ENCODE measurements at places on chromosomes 7 and 10.

- DNase-seq: no peak
Observed at GRCh38 chr10:101018118-101018599, 12.8 kb downstream of the PDZD7 start.

DNA sequence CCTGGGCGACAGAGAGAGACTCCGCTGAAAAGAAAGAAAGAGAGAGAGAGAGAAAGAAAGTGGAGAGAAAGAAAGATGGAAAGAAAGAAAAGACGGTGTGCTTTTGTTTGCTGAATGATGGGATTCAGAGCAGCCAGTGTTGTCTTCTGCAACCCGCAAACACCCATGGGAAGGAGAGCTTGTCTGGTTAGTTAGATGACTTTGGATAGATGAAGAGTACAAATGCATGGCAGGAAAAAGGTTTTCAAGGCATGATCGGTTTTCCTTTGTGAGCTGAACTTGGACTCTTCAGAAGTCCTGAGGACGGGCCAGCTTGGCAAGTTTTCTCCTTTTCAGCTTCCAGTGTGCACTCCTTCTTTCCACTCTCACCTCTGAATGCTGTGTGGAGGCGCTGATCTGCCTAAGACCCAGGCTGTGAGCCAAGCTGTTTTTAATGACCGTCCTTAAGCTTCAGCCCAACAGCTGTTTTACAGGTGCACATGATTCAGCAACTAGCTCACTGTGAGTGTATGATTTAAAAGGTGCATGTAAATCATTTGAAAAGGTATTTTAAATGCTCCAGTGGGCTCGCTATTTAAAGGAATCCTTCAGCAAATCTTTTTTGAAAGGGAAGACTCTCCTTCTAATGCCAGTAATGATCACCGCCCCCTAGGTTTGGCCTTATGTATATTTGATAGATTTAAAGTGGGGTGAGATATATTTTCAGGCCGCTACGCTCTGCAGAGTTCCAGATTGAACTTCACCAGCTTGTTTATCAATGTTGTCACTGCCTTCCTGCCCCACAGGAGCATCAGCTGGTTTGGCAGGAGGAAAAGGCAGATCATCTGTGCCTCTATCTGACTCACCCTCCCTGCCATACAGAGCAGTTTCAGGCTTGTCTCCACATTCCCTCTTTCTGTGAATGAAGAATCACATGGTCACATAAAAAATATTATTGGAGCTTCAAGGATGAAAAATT is 115.0 kb downstream of the PLXDC2 start:
- no peak for DNase-seq

DNA sequence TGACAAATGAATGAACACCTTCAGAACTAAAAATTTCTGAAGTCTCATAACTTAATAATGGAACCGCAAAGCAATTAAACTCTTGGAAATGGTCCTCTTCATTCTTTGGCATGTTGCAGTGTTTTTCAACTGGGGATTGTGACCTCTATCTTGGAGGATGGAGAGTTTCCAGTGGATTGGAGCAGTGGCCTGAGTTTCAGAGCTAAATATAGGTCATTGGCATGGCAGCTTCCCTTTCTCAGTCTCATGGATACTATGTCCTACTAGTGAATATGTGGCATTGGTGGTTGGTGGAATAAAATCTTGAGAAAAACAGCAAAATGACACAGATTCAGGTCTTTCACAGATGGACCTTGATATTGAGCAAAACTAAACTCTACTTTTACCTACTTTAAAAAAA is 24.1 kb upstream of the EPC1 start:
- DNase-seq: no peak

- DNase-seq: no peak
Observed at GRCh38 chr7:86925221-86925620, 134.2 kb downstream of the ELAPOR2 start.

DNA sequence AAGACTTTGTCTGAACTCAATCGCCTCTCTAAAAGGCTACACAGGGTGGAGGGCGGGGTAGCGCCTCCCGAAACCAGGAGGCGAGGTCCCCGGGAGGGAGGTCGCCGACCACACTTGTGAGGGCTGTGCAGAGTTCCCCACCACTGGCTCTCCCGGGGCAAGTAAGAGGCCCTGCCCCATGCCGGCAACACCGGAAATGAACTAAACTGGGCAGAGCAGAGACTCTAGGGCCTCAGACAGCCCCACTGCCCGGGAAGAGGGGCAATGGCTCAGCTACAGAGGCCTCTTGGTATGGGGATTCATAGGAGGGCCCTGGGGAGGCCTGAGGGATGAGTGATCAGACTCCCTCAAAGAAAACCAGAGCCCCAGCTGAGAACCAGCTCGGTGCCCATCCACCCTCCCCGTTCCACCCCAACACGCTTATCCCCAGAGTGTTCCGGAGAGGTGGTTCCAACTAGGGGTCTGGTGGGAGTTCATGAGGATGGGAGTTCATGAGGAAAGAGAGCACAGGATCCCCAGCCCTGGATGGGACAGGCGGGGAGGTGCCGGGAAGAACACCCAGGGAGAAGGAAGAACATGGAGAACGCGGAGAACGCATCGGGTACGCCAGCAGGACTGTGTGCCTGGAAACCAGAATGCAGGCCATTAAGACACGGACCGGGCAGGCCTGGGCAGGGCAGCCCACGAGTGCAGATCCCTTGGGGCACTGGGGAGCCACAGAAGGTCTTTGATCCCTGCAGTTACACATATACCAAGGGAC is 89.4 kb upstream of the MYL10 start:
- DNase-seq: no peak

DNA sequence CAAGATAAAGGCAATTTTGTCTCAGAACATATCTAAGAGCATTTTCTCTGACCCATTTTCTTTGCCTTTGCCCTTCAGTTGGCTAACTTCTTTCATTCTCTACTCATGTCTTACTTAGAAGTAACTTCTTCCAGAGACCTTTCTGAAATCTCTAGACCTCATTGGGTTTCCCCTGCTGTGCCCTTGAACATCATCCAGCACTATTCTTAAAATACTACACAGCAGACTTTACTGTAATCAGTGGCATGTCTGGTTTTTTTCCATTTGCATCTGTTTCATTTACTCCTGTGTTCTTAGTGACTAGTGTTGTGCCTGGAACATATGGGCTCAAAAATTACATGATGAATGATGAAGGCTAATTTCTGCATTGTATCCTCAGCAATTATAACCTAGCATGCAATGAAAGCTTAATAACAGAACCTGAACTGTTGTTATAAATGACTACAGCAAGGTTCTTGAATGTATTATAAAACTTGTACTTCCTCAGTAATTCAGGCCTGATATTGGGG is 301.9 kb downstream of the CDK14 start:
- no peak for DNase-seq

GRCh38 chr7:1156782-1157535 is 3.0 kb downstream of the ZFAND2A start:
- no peak for DNase-seq

DNA sequence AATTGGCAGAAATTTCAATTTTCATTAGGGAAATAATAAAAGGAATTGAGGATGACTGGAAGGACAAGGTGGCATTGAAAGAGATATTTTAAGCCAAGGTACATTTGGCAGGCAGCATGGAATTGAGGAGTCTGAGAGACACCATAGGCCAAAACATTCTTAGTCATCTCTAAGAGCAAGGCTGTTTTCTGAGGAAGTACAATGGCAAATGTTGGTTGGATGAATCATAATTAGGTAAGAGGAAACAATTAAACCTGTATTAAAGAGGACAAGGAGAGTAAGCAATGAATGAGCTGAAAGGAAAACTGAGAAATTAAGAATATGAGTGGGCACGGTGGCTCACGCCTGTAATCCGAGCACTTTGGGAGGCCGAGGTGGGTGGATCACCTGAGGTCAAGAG is 86.3 kb downstream of the MRPL32 start:
- DNase-seq: no peak

DNA sequence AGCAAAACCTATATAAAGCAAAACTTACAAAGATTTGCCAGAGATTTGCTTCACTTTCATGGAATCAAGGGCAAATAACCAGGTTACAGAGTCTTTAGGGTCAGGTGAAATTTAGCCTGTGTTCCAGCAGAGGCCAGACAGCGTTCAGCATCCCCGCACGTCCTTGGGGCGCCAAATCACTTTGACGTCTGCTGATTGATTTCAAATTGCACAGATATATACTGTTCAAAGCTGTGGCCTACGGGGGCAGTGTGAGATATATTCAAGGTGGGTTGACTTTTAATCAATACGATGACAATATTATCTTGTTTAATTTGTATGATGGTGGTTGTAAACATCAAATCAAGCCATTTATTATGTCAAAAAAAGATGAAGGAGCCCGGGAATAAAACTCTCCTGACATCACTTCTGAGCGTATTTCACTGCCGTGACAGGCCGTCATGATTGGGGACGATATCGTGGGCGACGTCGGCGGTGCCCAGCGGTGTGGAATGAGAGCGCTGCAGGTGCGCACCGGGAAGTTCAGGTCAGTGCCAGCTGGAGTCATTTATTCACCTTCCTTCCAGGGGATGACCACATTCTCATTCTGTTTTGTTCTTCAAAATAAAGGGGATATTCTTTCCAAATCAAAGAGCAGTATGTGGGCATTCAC is 55.2 kb downstream of the LHPP start:
- DNase-seq: no peak

DNA sequence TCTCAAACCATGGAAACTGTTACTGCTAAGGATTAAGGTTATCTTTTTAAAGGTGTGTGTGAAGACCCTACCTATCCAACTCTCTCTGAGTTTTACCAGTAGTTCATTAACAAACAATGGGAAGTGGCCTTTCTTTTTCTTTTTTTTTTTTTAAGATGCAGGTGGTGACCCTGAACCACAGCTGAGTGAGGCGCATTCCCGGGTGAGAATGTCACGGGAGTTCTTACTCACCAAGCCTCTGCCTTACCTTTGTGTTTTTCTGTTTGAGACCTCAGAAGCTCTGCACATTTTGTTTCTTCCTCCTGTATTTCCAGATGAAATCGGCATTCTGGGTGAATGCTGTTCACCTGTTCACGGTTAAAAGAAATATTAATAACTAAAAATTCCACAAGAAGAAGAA is 2.5 kb downstream of the VIPR2 start:
- no peak for DNase-seq

- DNase-seq: no peak
Observed at GRCh38 chr10:109203646-109204353, 719.5 kb downstream of the XPNPEP1 start.

DNA sequence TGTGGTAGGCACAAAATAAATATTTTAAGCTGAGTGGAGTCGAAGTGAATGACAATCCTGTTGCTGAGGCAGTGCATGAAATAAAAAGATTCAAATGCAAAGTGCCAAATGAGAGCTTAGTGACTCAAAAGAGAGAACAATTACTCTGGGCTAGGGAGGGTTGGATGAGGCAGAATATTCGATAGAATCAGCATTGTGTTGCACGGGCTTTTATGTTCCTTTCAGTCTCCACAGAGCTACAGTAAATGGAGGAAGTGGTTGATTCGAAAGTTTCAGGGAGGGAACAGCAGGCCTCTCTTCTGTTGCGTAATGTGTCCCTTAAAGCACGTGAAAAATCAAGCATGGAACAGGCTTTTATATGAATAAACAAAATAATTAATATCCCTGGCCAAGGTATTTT is 599.3 kb upstream of the CELF2 start:
- DNase-seq: no peak

- DNase-seq: no peak
Observed at GRCh38 chr10:116292493-116292892, 19.5 kb upstream of the GFRA1 start.

- DNase-seq: no peak
Observed at GRCh38 chr10:55374060-55374459, 573.0 kb upstream of the PCDH15 start.

DNA sequence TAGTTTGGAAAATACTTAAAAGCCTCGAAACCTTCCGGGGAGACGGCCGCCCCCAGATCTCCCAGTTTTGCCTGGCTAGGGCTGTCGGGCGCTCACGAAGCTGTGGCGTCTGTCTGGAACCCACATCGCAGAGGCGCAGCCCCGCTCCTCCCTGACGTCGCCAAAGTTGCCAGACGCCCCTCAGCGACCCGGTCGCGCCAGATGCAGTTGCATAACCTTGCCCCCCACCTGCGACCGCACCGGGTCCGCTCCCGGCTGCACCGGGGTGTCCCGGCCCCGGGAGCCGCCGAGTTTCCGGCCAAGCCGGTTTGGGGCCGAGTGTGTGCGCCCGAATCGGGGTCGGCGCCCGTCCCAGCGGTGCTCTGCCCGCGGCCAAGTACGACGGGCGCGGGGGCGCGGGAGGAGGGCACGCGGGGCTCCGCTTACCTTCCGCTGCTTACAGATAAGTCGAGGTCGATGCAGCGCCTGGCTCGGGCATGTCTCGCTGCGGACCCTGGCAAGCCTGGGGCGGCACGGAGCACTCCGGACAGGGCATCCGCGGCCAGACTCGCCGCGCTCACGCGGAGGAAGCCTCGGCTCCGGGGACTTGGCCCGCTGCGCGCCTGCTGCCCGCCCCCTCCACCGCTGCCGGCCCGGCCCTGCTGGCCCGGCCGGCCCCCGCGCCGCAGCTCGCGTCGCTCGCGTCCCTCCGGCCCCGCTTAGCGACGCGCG is 665 bp downstream of the INSYN2A start:
- no peak for DNase-seq

DNA sequence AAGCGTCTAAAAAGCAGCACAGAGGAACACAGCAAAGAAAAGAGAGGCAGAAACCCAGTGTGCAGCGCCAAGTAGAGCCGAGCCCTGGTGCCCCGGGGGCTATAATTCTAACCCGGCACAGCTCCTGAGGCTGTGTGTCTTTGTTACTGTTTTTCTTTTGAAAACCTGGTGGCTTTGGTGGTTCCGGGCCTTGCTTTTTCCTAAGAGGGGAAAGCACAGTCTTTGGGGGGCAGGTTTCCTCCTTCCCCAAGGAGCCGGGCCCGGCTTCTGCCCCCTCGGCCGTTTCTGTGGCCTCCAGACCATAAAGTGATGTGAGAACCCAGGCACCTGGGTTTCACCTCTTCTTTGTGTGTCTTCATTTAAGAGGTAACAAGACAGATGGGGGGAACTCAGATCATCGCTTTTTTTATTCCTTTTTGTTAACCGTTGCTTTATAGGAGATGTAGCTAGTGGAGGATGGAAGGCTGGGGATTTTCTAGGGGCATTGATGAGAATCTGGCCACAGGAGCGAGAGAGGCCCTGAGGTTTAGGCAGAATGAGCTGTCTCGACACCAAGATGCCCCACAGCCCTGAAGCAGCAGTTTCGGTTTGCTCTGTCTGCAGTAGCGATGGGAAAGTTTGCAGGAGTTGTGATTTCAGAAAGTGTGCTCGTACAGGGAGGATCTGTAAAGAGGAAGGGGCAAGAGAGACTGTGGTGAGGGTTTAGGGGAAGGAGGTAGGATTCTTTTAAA is 367.8 kb upstream of the GALNT17 start:
- DNase-seq: no peak

DNA sequence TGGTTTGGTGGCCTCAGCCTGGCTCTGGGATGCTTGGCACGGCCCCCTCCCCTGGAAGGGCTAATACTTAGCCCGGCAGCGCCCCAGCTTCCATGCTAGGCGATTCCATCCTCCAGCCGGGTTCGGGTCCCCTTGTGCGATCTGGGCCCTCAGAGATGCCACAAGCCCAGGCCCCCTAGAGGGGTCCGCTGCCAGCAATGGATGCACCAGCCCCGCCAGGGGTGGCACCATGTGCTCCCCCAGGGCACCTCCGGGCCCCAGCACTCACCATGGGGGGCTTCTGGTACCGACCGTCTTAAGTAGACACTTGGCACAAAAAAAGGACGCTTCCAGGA is 125.7 kb upstream of the KCTD7 start:
- DNase-seq: no peak
